GM12892 (cell line): ENCODE measurements at places on chromosomes 3 and 15.

- DNase-seq: no peak
These were observed 175.0 kb downstream of the CFAP20DC start for GRCh38 chr3:58874795-58875194.

GRCh38 chr3:9754678-9755077, 4.9 kb downstream of the OGG1 start:
- no peak for DNase-seq

- no peak for DNase-seq
These were observed 256.4 kb downstream of the IGSF11 start for GRCh38 chr3:118778201-118778600.

DNA sequence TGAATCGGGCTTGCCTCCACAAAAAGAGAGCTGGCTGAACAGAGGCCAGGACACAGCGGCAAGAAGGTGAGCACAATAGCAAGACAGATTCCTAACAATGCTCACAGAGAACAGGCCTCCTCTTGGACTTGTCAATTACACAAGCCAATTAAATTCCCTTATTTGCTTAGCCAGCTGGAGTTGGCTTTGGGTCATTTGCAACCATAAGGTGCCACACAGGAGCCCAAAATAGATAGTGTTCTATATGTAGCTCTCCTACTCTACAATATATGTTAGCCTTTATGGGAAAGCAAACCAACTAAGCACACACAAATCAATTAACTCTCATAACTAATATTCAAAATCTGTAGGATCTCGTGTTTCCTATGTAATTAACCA, 335.6 kb downstream of the FOXP1 start:
- DNase-seq: no peak

DNA sequence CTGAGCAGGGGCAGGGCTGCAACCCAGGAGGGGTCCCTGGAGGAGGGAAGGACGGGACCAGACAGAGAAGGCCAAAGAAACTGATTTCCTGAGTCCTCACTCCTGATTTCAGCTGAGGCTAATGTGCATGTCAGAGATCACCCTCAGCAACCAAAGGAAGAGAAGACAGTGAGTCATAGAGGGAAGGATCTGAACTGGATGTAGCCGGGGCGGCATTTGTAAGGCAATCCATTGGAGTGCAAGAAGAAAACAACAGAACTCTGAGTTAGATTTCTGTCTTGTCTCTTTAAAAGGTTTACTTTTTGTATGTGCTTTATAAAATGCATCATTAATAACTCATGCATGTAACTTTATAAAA, 105.3 kb upstream of the AGBL1 start:
- DNase-seq: no peak

DNA sequence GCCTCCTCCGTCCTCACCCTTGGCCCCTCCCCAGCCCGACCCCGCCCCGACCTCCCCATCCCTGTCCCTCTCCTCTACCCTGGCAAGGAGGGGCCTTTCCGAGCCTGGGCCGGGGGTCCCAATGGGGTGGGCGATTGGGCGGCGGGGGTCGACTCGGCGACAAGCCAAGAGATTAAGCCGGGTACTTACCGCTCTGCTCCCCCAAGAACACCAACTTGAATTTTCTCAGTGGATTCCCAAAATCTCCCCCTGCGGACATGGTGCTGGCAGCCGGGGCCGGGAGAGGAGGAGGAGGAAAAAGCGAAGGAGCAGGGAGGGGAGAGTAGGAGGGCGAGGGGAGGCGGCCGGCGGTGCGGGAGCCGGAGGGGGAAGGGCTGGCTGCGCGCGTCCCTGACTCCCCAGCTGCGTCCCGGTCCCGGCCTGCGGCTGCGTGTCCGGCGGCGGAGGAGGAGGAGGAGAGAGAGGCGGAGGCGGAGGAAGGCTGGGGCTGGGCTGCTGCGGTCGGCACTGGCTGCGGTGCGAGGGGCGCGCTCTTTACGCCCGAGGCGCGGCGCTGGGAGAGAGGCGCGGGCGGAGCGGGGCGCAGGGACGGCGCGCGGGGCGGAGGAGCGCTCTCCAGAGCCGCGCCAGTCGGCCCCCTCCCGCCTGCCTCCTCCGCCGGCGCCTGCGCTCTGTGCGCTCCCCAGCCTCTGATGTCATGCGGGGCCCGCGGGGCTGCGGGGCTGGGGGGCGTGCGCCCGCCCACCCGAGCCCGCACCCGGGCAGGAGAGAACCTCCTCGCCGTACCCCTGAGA, at the start of gene RAB6B:
Gene RAB6B (minus strand): TSS at position 675 of the 794 bp plus-strand sequence. CDS start 416 bp downstream, at position 259.
- peak; percentile 42 for DNase-seq

DNA sequence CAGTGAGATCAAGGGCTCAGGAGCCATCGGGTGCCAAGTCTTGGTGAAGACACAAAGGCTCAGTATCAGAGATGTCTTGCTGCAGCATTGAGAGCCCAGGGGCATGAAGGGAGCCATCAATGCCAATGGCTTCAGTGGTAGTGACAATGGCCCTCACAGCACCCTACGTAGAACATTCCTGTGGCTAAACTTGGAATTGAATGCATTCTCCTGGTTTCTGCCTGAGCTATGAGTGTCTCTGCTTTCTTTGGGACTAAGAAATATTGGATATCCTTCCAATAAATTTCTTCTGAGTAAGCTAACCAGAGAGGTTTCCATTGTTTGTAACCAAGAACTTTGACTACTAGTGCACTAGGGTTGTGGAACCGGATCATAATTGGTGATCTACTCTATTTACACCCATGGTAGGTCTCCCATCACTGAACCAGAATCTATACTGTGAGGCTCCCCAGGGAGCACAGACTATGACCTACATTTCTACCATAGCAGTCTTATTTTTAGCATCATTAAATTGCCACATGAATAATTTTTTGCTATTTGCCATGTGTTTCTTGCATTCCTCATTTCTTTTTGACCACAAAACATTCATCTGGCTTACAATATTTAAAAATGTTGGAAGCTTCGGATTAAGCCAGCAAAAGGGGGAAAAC, 31.6 kb upstream of the PDZRN3 start:
- no peak for DNase-seq
